ENCODE measurements at places on chromosomes 7 and 10.

- no peak for DNase-seq
Measured at GRCh38 chr10:63057509-63057908, 75.6 kb upstream of the NRBF2 start.

- DNase-seq, result no peak
Measured at GRCh38 chr7:69388452-69389137, 209.7 kb upstream of the AUTS2 start.

GRCh38 chr7:118053353-118053752, 130.6 kb upstream of the LSM8 start:
- no peak for DNase-seq

GRCh38 chr10:22317076-22317370, 835 bp downstream of the COMMD3 start:
- no peak for DNase-seq

DNA sequence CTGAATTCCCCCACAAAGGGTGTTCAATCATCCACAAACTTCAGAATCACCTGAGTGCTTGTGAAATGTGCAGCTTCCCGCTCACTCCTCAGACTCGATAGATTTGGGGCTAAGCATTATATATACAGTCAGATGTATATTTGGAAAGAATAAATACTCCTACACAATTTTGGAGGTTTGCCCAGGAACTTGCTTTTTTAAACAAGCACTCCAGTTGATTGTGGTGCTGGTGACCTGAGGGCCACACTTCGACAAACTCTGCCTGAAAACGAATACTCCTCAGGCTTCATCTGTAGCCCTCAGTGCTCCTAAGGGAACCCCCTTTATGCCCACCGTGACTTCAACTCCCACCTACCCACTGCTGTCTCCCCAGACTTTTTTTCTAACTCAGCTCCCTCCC, 211.6 kb downstream of the INHBA start:
- DNase-seq, result no peak

- no peak for DNase-seq
Measured at GRCh38 chr7:83947260-83947659, 247.3 kb downstream of the SEMA3A start.

GRCh38 chr7:50721160-50721559, 61.5 kb downstream of the GRB10 start:
- no peak for DNase-seq
